Stimulated activated CD8-positive, alpha-beta memory T cell treated with anti-CD3 and anti-CD28 coated beads, Interleukin-4, amount 100 ng/mL, for 1 hour (primary cell): ENCODE measurements at places on chromosomes 7 and 10.

GRCh38 chr7:39199951-39200350 lies 222.2 kb downstream of the POU6F2 start:
- DNase-seq, result no peak

DNA sequence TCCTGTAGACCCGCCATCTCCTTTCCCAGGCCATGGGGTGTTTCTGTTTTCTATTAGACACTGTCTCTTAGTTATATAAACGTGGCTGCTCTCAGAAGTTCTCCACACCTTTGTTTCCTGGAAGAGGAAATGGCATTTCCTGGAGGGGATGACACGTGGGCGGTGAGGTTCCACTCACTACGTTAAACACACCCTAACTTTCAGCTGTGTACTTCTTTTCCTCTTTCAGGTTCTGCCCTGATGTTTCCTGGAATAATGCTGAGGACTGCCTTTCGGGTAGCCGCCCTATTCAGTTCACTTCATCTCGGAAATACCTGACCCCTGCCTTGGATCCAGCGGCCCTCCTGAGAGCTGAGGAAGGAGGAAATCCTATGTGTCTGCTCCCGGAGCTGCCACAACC lies 3.4 kb upstream of the PRKCQ start:
- no peak for DNase-seq

GRCh38 chr7:9242636-9243035 lies 809.2 kb downstream of the NXPH1 start:
- no peak for DNase-seq

DNA sequence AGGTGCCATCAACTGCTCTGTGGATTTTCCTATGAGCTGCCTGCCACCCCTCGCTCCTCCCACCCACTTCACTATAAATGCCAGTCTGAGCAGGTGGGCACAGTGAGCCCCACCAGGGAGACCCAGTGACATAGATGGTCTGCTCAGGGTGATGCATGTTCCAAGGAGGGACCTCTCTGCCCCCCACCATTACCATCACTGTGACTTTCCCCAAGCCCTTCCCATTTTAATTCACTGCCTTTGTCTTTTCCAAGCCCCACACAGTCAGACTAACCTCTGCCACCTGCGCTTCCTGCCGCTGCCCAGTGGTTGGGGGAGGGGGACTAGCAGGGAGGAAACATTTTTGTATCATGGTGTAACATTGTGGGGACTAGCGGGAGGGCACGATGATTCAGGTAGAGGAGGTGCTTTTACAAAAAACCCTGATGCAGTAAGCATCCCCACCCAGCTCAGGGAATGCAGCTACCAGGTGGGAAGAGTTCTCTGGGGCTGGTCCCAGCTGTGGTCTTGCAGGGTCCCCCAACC lies 24.6 kb downstream of the PRSS2 start:
- no peak for DNase-seq

DNA sequence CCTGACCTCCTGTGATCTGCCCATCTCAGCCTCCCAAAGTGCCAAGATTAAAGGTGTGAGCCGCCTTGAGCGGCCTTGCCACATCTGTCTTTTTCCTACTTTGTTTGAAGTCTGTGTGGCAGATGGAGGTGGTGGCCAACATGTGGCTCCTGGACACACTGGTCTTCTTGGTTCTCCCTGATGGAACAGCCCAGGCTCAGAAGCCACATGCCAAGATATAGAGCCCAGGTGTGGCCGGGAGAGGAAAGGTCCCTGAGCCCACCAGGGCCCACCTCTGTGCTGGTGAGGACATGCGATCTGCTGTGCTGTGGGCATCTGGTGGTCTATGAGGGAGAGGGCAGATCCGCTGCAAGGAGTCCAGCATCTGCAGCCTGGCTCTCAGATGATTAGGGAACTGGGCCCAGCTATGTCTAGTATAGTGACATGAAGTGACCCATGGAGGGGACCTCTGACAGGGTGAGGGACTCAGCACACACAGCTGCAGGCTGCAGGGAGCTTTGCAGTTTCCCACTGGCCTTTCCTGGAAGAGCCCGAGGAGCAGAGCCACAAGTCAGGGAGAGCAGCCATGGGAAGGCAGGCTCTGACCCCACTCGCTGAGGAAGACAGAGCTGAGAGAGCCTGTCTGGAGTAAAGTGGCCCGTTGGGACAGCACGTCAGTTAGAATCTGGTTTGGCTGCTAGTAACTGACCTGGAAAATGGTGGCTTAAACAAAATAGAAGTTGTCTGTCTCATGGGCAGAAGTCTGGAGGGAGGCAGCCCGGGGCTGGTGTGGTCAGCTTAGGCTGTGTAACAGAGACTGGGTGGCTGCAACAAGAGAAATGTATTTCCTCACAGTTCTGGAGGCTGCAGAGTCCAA lies 25.9 kb downstream of the ADCY1 start:
- no peak for DNase-seq

GRCh38 chr7:129017933-129018538 lies 36.9 kb downstream of the TNPO3 start:
- DNase-seq, result no peak

DNA sequence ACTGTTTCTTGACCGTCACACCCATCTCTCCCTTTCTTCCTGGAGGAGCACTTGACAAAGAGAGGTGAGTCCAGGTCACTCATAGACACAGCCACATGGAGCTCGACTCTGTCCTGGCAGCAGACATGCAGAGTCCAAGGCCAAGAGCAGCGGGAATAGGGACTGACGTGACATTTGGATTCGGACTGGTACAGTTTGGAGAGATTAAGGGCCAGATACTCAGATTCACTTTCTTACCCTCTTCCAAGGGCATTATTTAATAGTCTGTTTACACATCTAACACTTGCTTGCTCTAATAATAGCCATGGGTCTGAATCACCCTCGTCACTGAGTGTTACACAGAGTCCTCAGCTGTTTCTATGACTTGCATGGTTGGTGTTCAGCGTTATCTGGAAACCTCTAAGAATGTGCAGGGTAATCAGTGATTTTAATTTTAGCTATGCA lies 39.2 kb upstream of the OTUD1 start:
- no peak for DNase-seq

GRCh38 chr7:12729112-12729511 lies 41.7 kb downstream of the ARL4A start:
- DNase-seq, result no peak

DNA sequence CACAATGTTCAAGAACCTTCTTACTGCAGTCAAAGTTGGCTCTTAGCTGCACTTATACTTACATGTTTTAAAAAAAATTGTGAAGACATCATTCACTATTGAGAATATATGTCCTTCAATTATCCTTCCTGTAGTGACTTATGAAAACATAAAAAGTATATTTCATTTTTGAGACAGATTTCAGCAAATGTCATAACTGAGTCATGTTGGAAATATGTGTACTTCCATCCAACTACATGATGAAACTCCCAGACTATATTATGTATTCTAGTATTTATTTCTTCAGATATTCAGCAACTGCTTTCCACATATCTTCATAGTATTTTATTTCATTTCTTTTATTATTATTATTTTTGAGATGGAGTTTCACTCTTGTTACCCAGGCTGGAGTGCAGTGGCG lies 160.2 kb downstream of the ARHGAP12 start:
- DNase-seq, result no peak

DNA sequence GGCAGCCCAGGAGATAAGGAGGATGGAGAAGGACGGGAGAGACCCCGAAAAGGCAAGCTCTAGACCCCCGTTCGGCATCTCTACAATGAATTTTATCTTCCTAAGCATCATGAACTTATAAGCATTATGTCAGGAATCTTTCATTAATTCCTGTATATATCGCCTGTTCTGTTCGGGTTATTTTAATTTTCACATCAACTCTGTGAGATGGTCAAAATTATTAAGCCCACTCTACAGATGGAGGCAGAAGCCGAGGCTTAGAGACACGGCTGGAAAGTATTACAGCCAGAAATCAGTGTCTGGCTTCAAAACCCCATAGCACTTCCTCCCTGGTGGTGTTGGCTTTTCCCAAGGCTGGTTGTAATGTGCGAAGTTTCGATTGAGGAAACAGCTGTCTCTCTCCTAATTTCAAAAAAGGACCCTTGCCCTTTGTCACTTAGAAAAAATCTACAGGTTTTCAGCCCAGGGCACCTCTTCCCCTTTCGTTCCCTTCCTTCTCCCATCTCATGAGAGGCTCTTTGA lies 1.5 kb upstream of the GRM8 start:
- no peak for DNase-seq

DNA sequence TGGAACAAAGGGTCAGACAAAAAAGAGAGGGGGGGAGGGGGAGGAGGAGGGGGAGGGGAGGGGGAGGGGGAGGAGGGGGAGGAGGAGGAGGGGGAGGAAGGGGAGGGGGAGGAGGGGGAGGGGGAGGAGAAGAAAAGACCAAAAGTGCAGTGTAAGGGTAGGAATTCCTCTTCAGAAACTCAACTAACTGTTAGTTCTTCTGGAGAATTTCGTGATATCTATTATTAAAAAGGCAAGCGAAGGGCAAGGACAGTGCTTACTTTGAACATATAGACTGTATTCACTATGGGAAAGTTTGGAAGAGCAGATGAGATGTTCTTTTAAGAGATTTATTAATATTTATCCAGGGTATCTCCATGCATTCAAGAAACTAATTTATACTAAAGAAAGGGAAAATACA lies 258.1 kb downstream of the CACNA2D1 start:
- no peak for DNase-seq
